ENCODE measurements at places on chromosomes 6 and 20. TPM values are rescaled to one million over a fixed set of nuclear protein-coding genes. Genes with fewer than 3 reads are reported as not detected.
A peak's percentile ranks its signal among the peaks of the same experiment; 100 is the strongest.

DNA sequence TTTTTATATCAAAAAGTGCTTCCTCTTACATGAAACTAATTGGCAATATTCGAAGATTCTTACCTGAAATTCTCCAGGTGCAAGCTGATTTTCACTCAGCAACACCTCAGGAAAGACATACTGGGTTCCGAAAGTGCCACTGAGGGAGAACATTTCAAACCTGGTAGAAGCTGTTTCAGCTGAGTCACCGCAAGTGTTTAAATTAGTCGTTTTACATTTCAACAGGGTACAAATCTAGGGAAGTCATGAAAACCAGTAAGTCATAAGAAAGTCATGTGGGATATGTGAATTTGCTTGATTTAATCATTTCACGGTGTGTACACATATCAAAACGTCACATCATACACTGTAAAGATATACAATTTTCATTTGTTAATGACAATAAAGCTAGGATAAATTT, 25.3 kb upstream of the TAAR1 start:
- no peak for DNase-seq
- H3K36me3 ChIP-seq, result no peaks in the 10 kb centered on the region
- H3K4me1 ChIP-seq, result peaks cover 3% of the 10 kb centered on the region
- no peak overlapping the region for H3K27ac ChIP-seq
- H3K4me3 ChIP-seq, result no peak overlapping the region
- no peaks in the 10 kb centered on the region for H3K27me3 ChIP-seq

GRCh38 chr20:20022498-20022897, 5.3 kb downstream of the NAA20 start:
- peaks cover 18% of the 10 kb centered on the region for H3K36me3 ChIP-seq
- DNase-seq, result no peak
- H3K27ac ChIP-seq, result no peak overlapping the region
- peaks cover 5% of the 10 kb centered on the region for H3K4me1 ChIP-seq

- H3K27ac ChIP-seq, result no peak overlapping the region
- DNase-seq, result no peak
- H3K36me3 ChIP-seq, result no peaks in the 10 kb centered on the region
Observed at GRCh38 chr6:158150701-158151100, 17.4 kb downstream of the SERAC1 start.

GRCh38 chr20:38215194-38216182, 45.0 kb downstream of the KIAA1755 start:
- no peaks in the 10 kb centered on the region for H3K36me3 ChIP-seq
- no peaks in the 10 kb centered on the region for H3K27me3 ChIP-seq
- no peak overlapping the region for H3K4me3 ChIP-seq

DNA sequence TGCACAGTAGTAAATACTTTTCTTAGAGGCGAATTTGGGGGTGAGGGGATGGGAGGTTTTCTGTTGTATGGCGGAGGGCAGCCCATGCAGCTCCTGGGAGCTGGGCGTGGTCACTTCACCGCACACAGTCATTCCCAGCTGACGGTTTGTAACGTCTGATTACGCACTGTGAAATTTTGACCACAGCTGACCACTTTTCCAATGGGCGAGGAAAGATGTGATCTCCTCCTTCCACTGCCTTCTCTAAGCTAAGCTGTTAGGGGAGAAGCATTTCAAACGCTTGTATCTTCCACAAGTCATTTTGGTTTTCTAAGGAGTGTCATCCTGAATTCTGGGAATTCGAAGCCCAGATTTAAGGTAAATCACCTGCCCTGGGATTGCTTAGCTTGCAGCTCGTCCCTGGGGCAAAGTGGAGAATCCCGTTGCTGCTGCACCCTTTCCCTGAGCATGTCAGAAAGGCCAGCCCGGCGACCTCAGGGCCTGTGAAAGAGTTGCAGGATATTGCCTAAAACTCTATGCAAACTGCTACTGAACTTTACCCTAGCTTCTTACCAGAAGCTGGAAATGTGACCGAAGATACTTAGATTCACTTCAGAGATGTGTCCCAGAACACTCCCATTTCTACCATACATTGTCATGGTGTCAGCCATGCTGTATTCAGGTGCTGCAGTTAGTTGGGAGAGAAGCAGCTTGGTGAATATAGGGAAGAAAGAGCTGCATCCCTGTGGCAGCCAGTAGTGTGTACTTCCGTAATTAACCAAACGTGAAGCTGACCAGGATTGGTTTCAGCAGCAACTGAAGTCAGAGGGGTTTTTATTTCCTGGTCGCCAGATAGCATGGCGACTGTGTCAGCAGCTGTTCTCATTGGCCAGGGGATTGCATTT, 58.9 kb downstream of the RREB1 start:
- no peaks in the 10 kb centered on the region for H3K27me3 ChIP-seq
- DNase-seq, result peak; percentile 53
- H3K36me3 ChIP-seq, result no peaks in the 10 kb centered on the region
- H3K4me1 ChIP-seq, result peaks cover 56% of the 10 kb centered on the region
- peak overlapping the region; percentile 46 for H3K27ac ChIP-seq

- no peak overlapping the region for H3K27ac ChIP-seq
- no peak for DNase-seq
- H3K4me1 ChIP-seq, result no peaks in the 10 kb centered on the region
- no peaks in the 10 kb centered on the region for H3K36me3 ChIP-seq
- H3K27me3 ChIP-seq, result no peaks in the 10 kb centered on the region
Observed at GRCh38 chr6:72203983-72204382, 317.6 kb downstream of the RIMS1 start.

DNA sequence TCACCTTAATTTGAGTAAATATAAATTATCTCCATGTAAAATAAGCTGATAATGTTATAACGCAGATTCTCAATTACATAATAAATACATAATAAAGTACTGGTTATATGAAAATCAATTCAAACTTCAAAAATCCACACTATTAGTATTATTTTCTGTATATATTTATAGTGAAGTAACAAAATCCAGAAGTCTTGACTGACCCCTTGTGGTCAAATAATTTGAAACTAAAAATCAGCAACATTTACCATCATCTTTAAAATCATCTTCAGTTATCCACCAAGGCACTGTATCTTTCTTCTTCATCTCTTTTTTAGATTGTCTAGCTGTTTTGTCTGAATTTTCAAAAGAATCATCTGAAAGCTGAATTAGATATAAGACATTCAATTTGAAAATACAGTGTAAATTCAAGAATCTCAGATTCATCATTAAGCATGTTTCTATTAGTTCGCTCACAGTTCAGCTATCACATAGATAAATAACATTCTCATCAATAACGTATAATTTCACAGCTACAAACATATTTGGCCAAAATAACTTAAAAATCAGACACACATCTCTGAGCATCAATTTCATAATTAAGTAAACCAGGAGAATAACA, 6.5 kb downstream of the CEP162 start:
- H3K4me3 ChIP-seq, result no peak overlapping the region
- H3K36me3 ChIP-seq, result no peaks in the 10 kb centered on the region
- no peak for DNase-seq

DNA sequence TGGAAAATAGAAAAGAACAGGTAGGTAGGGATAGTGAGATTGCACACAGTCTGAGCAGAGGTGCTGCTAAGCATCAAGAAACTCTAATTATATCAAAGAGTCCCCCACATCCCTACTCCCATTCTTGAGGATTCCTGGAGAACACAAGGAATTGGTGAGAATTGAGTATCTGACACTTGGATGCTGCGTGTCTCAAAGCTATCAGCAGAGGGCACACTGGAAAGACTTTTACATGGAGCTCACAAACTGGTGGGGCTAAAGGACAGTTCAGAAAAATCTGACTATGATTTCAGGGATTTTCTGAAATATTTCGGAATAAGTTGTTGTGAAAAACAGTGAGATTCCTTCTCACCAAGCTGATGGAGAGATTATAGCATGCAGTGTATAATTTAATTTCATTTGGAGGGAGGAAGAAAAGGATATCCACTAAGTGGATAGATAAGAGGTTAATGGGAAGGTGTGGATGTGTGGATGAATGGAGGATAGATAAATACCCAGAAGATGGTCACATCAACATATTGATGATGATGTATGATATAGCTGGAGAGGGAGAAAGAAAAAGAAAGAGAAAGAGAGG, 215.4 kb upstream of the DEFB112 start:
- no peak overlapping the region for H3K4me3 ChIP-seq
- H3K27ac ChIP-seq, result no peak overlapping the region
- no peaks in the 10 kb centered on the region for H3K4me1 ChIP-seq
- H3K36me3 ChIP-seq, result no peaks in the 10 kb centered on the region

- H3K4me3 ChIP-seq, result no peak overlapping the region
- H3K27me3 ChIP-seq, result no peaks in the 10 kb centered on the region
- no peaks in the 10 kb centered on the region for H3K36me3 ChIP-seq
- DNase-seq, result no peak
- H3K27ac ChIP-seq, result no peak overlapping the region
- H3K4me1 ChIP-seq, result no peaks in the 10 kb centered on the region
Observed at GRCh38 chr6:324116-324728, 31.9 kb downstream of the DUSP22 start.

- no peak for DNase-seq
- H3K4me3 ChIP-seq, result no peak overlapping the region
- H3K27ac ChIP-seq, result no peak overlapping the region
- no peaks in the 10 kb centered on the region for H3K36me3 ChIP-seq
- H3K27me3 ChIP-seq, result no peaks in the 10 kb centered on the region
Observed at GRCh38 chr6:52712136-52712535, 41.2 kb downstream of the TMEM14A start.

- H3K27me3 ChIP-seq, result no peaks in the 10 kb centered on the region
- no peak overlapping the region for H3K27ac ChIP-seq
- no peaks in the 10 kb centered on the region for H3K36me3 ChIP-seq
Observed at GRCh38 chr6:105804424-105804823, 281.7 kb upstream of the PRDM1 start.

DNA sequence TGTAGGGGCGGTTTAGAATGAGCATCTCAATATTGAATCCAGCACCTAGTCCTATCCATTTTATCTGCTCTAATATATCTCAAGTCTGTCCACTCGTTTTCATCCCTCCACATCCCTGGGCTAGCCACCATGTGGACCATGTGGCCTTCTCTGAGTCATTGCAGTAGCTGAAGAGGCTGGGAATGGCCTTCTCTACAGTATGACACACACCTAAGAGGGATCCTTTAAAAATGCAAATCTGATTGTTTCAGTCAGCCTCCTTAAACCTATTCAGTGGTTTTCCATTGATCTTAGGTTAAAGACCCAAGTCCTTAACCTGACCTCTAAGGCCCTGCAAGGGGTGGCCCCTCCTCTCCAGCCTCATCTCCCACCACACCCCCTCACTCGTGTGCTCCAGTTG, 9.4 kb downstream of the RING1 start:
- H3K4me3 ChIP-seq, result no peak overlapping the region
- H3K27me3 ChIP-seq, result peaks cover 9% of the 10 kb centered on the region
- no peak for DNase-seq
- peaks cover 7% of the 10 kb centered on the region for H3K4me1 ChIP-seq
- no peaks in the 10 kb centered on the region for H3K36me3 ChIP-seq
- no peak overlapping the region for H3K27ac ChIP-seq

GRCh38 chr6:5359417-5359816, 98.1 kb downstream of the FARS2 start:
- no peaks in the 10 kb centered on the region for H3K36me3 ChIP-seq
- H3K27me3 ChIP-seq, result no peaks in the 10 kb centered on the region
- no peak overlapping the region for H3K4me3 ChIP-seq
- peak; percentile 27 for DNase-seq

DNA sequence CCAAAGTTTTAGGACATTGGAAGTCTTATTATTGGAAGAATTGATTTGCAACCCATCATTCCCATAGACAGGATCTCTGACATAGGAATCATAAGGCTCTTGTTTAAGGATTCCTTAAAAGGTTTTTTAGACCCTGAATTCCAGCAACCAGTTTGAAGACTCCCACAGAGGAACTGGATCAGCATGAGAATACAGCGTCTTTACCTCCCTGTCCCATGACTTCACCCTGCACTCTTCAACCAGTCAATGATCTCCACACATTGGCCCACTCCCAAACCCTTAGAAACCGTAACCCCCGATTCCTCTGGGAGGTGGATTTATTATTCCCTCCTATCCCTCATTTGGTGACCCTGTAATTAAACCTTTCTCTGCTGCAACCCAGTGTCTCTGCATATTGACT, 150.7 kb upstream of the PLCB4 start:
- no peak overlapping the region for H3K4me3 ChIP-seq
- no peaks in the 10 kb centered on the region for H3K27me3 ChIP-seq
- H3K36me3 ChIP-seq, result no peaks in the 10 kb centered on the region

DNA sequence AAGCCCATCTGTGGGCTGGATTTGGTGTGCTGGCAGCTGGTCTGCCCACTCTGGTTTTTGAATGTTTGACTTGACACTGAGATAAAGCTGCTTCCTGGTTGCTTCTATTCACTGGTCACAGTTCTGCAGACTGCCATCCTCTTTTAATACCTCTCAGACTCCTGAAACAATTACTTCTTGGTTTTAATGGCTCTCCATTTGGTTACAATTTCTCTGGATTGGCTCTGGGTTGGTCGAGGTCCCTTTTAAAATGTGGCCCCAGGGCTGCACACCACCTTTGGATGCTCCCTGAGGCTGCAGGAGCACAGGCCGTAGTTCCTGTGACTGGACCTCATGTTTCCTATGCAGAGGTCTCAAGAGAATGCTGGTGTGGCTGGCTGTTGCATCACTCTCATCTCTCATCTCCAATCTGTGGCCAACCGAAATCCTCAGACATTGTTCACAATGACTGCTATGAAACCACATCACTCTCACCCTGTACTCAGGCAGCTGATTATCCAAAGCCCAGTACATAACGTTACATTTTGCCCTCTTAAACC, 98.5 kb downstream of the INSM1 start:
- H3K27me3 ChIP-seq, result no peaks in the 10 kb centered on the region
- no peak for DNase-seq
- H3K27ac ChIP-seq, result no peak overlapping the region
- no peaks in the 10 kb centered on the region for H3K36me3 ChIP-seq
- H3K4me3 ChIP-seq, result no peak overlapping the region
- H3K4me1 ChIP-seq, result no peaks in the 10 kb centered on the region

DNA sequence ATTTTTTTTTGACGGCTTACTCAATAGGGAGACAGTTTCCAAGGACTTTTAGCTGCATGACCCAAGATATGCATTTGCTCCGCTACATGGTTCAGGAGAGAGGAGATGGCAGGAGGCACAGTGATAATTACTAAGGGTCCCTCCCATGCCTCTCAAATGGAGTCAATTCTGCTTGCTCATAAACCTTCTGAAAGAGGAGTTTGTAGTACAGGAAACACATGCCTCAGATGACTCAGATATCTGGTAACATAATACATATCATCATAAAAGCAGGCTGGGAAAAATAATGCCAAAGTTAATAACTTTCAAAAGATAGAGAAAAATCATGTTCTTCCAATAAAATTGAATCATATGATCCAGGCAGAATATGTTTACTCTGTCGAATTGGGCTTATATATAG, 97.6 kb upstream of the DEFB112 start:
- no peaks in the 10 kb centered on the region for H3K36me3 ChIP-seq
- no peak overlapping the region for H3K27ac ChIP-seq
- no peak for DNase-seq
- no peaks in the 10 kb centered on the region for H3K27me3 ChIP-seq

- no peak for DNase-seq
- H3K4me1 ChIP-seq, result no peaks in the 10 kb centered on the region
- no peaks in the 10 kb centered on the region for H3K36me3 ChIP-seq
- H3K27ac ChIP-seq, result no peak overlapping the region
- no peak overlapping the region for H3K4me3 ChIP-seq
Observed at GRCh38 chr6:165447141-165447540, 137.7 kb upstream of the C6orf118 start.

- no peak overlapping the region for H3K4me3 ChIP-seq
- no peak overlapping the region for H3K27ac ChIP-seq
- no peak for DNase-seq
- no peaks in the 10 kb centered on the region for H3K27me3 ChIP-seq
Observed at GRCh38 chr20:33005132-33005566, 916 bp upstream of the SUN5 start.

The MARCKS gene
- 41.7 TPM for total RNA-seq

The EGFL8 gene
- total RNA-seq, result 14.9 TPM

The HRH3 gene
- 0.06 TPM for total RNA-seq

The MAP7 gene
- 7.2 TPM for total RNA-seq

The GTSF1L gene
- total RNA-seq, result not detected

The ANKRD6 gene
- 12.7 TPM for total RNA-seq

The CRNKL1 gene
- 14.0 TPM for total RNA-seq

The ADAM33 gene
- 3.4 TPM for total RNA-seq
